Activated CD8-positive, alpha-beta memory T cell treated with anti-CD3 and anti-CD28 coated beads, Interleukin-2, amount 50 U/mL, for 48 hours (primary cell): ENCODE measurements at places on chromosomes 2 and 18.

GRCh38 chr2:177551989-177552421 is 159.4 kb downstream of the AGPS start:
- no peak for DNase-seq

- DNase-seq: peak; percentile 84
Measured at GRCh38 chr2:100610381-100610831, 47.6 kb downstream of the PDCL3 start.

DNA sequence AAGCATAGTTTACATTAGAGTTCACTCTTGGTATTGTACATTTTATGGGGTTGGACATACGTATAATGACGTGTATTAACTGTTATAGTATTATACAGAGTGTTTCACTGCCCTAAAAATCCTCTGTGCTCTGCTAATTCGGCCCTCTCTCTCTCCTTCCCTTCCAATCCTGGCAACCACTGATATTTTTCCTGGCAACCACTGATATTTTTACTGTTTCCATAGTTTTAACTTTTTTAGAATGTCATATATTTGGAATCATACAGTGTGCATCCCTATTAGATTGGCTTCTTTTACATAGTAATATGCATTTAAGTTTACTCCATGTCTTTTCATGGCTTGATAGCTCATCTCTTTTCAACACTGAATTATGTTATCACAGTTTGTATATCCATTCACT is 526.7 kb downstream of the RIT2 start:
- no peak for DNase-seq

- no peak for DNase-seq
Measured at GRCh38 chr2:240368781-240369331, 66.6 kb upstream of the GPC1 start.

DNA sequence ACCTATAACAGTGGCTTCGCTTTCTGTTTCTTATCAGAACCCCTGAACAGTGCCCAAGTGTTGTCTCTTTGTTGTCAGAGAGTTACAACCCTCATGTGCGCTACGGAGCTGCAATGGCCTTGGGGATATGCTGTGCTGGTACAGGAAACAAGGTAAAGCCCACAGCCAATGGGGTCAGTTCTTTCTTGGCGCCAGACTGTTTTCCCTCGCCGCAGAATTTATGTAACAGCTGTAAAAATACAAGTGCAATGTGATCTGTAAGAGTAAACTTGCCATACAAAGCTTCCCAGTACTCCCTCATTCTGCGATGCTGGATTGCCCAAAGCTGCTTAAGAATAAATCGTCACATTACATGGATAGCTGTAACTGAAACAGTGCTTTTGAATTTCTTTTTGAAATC is 13.9 kb upstream of the HTR2B start:
- no peak for DNase-seq

DNA sequence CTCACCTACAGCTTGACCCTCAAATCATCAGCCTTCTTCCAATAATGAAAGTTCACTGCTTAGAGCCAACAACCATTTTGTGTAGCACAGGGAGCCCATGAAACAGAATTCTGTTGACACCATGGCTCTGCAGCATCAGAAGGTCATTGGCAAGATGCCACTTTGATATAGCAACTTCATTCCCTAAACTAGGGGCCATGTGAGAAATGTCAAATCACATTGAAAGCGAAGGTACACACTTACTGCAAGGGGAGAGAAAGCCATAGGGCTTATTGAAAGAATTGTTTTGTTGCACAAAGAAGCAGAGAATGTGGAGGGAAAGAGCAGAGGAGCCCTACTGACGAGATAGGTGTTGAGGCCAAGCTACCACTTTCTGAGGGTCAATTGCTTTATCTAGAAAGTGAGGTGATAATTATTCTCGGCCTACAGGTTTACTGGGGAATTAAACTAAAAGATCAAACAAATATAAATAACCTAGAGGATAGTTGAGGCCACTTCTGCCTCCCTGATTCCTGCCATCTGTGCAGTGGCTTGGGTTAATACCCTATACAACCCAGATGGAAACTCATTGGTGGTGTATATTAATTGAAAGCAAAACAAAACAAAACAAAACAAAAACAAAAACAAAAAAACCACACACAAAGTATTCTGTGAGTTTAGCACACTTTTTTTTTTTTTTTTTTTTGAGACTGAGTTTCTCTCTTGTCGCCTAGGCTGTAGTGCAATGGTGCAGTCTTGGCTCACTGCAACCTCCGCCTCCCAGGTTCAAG is 5.9 kb upstream of the ABCA12 start:
- no peak for DNase-seq

DNA sequence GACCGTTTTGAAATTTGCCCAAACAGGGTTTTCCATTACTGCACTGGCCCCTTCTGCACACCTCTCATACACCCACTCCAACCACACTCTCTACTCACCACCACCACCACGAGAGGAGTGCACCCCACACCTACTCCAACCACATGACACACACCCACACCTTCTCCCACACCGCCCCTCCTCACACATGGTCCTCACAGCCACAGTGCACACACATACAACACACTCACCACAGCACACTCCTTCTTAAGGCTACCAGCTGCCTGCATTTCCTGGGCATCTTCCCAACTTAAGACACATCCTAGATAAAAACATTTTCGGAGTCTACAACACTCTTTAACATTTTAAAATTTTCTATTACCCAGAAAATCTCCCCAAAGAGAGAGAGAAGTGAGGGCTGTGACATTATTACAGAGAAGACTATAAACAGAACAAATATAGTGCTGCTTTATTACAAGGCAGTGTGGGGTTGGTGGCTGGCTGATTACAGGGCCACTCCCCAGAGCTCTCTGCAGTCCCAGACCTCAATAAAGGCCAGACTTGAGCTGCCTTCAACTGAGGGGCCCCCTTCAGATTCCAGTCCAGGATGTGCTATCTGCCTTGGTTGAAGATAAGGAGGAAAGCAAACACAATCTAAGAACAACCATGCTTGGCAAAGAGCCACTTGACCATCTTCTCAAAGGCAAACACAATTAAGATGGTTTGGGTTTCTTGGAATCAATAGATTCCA is 36.1 kb downstream of the NHEJ1 start:
- DNase-seq: no peak

- no peak for DNase-seq
Measured at GRCh38 chr2:42908518-42909200, 116.3 kb upstream of the HAAO start.

GRCh38 chr2:200220251-200220650 is 86.2 kb upstream of the SPATS2L start:
- DNase-seq: no peak
